ENCODE measurements at places on chromosomes 7 and 10.

DNA sequence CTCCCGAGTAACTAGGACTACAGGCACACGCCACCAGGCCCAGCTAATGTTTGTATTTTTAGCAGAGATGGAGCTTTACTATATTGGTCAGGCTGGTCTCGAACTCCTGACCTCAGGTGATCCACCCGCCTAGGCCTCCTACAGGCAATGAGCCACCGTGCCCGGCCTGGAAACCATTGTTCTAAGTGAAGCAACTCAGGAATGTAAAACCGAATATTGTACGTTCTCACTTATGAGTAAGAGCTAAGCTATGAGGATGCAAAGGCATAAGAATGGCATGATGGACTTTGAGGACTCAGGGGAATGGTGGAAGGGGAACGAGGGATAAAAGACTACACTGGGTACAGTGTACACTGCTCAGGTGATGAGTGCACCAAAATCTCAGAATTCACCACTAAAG is 235.1 kb upstream of the AUTS2 start:
- DNase-seq, result no peak

GRCh38 chr10:60910543-60910942 is 33.4 kb downstream of the RHOBTB1 start:
- DNase-seq, result no peak

DNA sequence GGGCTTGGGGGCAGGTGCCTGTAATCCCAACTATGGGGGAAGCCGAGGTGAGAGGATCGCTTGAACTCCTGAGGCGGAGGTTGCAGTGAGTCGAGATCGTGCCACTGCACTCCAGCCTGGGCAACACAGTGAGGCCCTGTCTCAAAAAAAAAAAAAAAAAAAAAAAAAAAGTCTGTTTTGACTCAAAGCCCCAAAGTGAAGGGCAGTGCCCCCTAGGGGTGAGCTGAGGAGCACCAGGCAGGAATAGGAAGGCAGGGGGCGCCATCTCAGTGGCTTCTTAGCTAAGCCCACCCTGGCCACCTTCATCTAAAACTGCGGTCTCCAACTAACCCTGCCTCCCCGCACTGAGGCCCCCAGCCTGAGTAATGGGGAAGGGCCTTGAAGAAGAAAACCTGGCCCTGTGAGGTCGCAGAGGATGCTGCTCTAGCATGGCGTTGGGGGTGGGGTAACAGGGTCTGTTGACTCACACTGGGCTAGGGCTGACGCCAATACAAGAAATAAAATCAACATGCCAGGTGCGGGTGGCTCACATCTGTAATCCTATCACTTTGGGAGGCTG is 9.8 kb downstream of the PODXL start:
- DNase-seq, result no peak

- no peak for DNase-seq
Measured at GRCh38 chr10:58177362-58177947, 90.2 kb downstream of the IPMK start.

DNA sequence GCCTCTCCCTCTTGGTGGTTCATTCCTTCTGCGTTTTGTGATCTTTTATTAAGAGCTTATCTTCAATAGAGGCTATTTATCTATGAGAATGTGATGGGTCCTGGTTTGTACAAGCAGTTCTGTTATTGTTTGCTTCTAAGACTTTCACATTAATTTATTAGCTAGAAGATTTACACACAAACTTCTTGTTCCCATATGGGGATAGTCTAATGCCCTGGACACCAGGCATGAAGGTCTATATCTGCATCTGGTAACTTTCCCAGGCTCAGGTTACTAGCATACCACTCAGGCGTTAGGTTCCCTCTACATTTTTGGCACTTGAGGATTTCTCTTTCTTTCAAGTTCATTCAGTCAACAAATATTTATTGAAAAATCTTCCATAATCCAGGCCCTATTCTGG is 7.7 kb downstream of the XPNPEP1 start:
- no peak for DNase-seq

- DNase-seq, result no peak
Measured at GRCh38 chr10:68067508-68067907, 7.6 kb downstream of the HERC4 start.

DNA sequence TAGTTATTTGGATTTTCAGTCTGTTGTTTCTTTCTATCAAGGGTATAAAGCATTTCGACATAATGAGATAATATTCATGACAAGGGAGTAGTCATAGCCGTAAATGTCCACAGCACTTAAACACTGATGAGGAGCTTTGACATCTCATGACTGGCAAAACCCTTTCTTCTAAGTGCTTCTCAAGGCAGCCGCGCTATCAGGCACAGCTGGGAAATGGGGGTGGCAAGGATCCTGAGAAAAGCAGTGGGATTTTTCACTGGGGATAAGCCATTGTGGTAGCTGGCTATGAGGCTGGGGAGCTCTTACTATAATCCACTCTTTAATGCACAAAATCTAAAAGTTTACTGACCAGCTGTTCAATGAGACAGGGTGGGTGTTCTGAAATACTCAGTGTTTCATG is 493.2 kb upstream of the KLF6 start:
- no peak for DNase-seq

DNA sequence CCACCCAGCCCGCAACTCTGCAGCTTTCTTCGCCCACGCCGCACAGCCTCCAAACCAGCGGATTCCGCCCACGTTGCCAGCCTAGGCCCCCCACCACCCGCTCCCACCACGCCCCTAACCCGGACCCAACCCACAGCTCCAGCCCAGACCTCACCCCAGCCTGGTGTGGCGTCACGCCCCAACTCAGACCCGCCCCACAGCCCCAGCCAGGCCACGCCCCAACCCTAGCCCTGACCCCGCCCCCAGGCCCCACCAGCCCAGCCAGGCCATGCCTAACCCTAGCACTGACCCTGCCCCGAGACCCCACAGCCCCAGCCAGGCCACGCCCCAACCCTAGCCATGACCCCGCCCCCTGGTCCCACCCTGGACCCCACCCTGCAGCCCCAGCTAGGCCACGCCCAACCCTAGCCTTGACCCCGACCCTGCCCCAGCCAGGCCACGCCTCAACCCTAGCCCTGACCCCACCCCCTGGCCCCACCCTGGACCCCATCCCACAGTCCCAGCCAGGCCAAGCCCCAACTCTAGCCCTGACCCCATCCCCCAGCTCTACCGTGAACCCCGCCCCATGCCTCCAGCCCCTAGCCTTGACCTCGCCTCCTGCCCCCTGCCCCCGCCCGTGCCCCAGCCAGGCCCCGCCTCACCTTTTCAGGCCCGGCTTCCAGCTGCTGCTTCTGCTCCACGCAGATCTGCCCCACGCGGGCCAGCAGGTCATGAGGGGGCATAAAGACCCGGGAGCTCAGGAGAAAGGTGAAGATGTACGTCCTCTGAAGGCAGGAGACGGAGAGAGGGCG is 64.0 kb downstream of the RASGEF1A start:
- DNase-seq, result peak; percentile 11

DNA sequence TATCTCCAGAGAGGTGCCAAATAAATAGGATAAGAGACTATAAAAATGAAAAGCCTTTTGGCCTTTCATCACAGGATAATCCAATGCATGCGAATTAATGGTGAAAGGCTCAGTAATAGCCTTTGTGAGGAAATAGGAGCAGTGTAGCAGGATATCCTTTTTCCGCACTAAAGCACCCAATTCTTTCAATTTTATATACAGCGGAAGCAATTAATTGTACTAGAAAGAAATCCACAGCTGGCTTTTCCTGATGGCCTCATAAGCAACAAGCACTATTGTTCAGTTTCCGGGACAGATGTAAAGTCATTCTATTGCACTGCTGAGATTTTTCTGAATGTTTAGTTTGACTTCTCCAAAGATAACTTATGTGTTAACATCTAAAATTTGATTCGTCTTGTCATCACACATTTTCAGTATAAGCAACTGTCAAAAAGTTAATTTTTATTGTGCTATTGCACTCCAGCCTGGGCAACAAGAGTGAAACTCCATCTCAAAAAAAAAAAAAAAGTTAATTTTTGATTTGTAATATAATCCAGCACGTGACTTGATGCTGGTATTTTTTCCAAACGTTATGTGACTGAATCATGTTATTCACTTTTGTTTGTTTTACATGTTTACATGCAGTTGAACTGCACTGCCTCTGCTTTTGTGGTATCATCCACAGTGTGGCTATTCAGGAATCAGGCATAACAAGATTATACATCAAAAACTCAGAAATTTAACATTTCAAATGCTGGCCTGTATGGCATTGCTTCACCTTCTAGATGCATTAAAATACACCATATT is 8.4 kb upstream of the BMPR1A start:
- DNase-seq, result no peak

- DNase-seq, result no peak
Measured at GRCh38 chr7:106010331-106010730, 47.3 kb downstream of the CDHR3 start.

DNA sequence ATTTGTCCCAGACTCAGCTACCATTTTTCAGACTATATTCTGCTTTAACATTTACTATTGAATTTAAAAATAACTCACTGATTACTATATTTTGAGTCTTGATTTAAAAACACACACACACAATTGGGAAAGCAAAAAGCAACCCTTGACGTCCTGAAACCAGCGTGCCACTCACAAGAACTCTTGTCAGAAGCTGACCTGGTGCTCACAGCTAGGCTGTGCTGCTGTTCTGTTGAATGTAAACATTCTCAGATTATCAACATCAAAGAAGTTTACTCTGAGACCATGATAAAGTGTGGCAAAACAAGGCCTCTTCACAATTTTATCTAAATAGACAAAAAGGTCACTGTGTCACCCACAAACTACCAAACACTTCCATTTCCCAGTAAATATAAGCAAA is 62.6 kb upstream of the CACNA2D1 start:
- DNase-seq, result no peak

- no peak for DNase-seq
Measured at GRCh38 chr7:104886651-104887050, 127.4 kb upstream of the KMT2E start.

GRCh38 chr7:131249003-131249402 is 78.7 kb upstream of the MKLN1 start:
- DNase-seq, result no peak

- DNase-seq, result no peak
Measured at GRCh38 chr7:121428855-121429489, 32.9 kb upstream of the FAM3C start.

- DNase-seq, result no peak
Measured at GRCh38 chr7:73308074-73308664, 457 bp downstream of the NSUN5 start.

GRCh38 chr10:72455889-72456595 is 101.3 kb upstream of the DNAJB12 start:
- no peak for DNase-seq

DNA sequence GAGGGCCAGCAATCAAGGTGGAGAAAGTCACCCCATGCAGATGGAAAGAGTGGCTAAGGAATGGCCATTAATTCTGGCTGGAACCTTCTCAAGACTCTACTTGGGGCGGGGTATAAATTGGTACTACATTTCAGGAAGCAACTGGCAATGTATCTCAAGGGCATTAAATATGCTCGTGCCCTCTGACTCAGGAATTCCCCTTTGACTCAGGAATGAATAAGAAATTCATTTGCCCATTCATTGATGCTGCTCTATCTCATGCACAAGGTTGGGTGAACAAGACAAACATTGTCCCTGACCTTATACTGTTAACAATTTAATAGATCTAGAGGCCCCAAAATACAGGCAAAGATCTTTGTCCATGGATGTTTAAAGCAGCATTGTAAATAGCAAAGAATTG is 188.1 kb downstream of the MYOF start:
- DNase-seq, result no peak

DNA sequence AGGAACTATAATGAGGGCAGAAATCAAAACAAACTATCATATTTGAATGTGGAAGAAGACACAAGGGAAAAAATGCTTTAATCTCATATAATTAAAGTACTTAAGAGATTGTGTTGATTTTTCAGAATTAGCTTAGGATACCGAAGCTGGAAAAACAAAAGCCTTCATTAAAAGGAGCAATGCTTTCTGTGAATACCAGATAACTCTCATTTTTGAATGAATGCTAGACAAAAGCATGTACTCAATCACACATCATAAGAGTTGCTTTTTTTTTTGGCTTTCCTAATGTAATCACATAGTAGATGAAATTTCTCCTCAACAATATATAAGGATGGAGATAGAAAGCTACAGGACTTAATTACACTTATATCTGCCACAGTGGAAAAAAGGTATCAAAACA is 43.3 kb downstream of the CADPS2 start:
- no peak for DNase-seq

DNA sequence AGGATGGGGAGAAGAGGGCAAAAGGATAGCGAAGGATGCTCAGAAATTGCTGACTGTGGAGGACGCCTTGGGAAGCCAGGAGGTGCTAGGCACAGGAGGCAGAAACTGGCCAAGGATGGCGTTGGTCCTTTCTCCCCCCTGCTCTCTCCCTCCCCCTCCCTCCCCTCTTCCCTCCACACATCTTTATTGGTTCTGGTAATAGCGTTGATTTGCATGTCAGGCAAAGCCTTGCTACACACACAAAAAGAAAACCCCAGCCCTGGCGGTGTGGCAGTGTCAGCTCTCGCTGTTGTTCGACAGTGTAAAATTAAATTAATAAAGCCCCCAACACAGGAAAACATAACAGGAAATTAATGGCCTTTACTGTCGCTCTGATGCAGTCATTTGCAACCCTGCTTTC is 47.2 kb downstream of the PAX2 start:
- no peak for DNase-seq

GRCh38 chr7:71191771-71192170 is 59.8 kb downstream of the GALNT17 start:
- no peak for DNase-seq

DNA sequence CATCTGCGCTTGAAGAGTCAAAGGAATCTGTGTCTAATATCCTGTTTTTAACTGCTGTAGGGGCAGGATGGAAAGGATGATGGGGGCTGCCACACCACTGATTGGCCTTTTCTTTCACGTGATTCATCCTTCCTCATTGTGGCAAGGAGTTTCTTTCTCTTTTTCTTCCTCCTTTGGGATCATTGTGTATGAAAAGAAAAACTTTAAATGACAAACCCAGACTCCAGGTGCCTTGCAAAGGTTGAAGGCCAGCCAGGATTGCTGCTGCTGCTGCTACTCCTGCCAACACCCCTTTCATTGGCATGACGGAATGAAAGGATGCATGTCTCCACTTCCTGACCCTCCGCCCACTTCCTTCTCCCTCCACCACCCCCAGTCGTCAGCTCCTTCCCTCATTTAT is 6.5 kb upstream of the OIT3 start:
- no peak for DNase-seq

- DNase-seq, result no peak
Measured at GRCh38 chr10:32139223-32140073, 83.2 kb upstream of the KIF5B start.
